ENCODE measurements at places on chromosomes 4 and X.

- DNase-seq: no peak
These were observed 69.8 kb upstream of the BMP2K start for GRCh38 chr4:78706302-78706701.

- no peak for DNase-seq
These were observed 104.9 kb upstream of the DHX15 start for GRCh38 chr4:24689212-24689611.

- no peak for DNase-seq
These were observed 47.7 kb downstream of the DDX3X start for GRCh38 chrX:41381685-41382084.

- no peak for DNase-seq
These were observed 82.0 kb downstream of the ATP8A1 start for GRCh38 chr4:42574870-42575430.

GRCh38 chr4:174604198-174604597 is 81.9 kb upstream of the HPGD start:
- no peak for DNase-seq

DNA sequence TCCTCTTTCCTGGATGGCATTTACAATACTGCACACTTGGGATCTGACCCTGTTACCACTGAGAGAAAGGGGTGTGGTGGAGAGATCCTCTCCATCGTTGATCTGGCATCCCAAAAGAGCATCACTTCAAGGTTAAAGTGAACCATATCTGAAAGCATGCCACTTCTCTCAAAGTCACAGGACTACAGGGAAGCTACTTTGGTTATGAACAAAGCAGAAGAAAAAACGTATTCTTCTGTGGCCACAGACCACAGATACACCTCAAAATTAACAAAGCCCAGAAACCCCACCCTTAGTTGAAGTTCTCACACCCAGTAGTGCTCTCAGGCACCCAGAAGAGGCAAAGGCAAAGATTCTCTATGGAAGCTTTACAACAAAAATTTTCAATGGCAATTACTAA is 108.3 kb downstream of the JADE1 start:
- no peak for DNase-seq

- DNase-seq: no peak
These were observed 28.3 kb upstream of the MAP9 start for GRCh38 chr4:155405059-155405458.

DNA sequence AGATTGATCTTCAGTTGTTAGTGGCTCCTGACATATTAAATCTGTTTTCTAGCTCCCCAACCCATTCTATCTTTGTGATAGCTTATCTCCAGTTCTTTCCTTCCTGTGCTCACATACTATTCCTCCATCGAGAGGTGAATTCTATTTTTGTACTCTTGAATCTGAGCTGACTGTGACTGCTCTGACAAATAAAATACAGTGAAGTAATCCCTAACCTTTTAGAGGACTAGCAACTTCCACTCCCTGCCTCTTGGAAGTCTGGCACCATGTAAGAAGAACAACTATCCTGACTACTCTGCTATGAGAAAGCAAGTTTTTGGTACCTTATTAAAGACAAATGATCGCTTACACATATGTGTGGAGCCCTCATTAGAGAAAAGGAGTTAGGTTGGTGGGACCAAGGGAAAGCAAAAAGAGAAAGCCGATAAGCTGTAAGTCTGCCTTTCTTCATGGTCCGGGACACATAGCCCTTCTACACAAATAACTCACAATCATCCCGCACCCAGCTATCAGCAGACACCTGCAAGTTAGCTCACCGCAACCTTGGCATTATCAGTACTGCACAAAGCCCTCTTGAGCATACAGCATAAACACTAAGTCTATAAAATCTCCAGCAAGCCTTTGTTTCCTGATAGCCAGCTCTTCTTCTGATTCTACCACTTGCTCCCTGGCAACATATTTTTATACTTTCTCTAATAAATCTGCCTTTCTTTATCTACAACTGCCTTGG is 13.5 kb upstream of the PPM1K start:
- no peak for DNase-seq

Data from stimulated activated CD4-positive, alpha-beta T cell treated with anti-CD3 and anti-CD28 coated beads, TNF-alpha, amount 100 ng/mL, for 48 hours (primary cell).